Neural progenitor cell (in vitro differentiated cells): ENCODE measurements at places on chromosomes 3 and 15.
A peak's percentile ranks its signal among the peaks of the same experiment; 100 is the strongest.

GRCh38 chr3:34683851-34684250 is 885.4 kb downstream of the PDCD6IP start:
- peak; percentile 79 for DNase-seq

- no peak for DNase-seq
Measured at GRCh38 chr15:72183781-72184164, 13.8 kb downstream of the GRAMD2A start.

- DNase-seq = no peak
Measured at GRCh38 chr3:190444576-190445145, 5.0 kb downstream of the TMEM207 start.

DNA sequence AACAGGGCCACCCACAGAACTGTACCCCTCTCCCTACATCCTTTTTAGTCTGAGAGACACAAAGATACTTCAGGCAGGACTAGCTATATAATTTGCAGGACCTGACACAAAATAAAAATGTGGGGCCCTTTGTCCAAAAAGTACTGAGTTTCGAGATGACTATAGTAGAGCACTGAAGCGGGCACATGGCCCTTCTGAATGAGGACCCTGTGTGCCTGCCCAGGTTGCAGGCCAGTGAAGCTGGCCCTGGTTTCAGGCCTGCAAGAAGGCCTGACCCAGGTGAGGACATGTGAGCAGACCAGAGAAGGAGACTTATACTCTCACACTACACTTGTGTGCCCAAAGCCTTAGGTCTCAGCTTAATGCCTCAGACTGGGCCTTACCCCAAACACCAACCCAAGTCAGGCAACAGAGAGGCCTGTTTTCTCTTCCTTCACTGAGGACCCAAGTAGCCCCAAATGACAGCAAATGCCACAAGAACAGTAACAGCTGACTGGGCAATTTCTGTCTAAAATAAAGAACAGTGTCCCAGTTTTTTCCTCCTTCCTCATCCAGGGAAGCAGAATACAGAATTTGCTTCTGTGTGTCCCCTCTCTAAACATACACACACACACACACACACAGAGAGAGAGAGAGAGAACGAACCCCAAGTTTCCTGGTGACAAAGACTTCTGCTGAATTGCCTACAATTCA is 100.9 kb upstream of the ARHGEF3 start:
- DNase-seq = no peak

GRCh38 chr3:66860771-66861170 is 137.3 kb upstream of the KBTBD8 start:
- no peak for DNase-seq

DNA sequence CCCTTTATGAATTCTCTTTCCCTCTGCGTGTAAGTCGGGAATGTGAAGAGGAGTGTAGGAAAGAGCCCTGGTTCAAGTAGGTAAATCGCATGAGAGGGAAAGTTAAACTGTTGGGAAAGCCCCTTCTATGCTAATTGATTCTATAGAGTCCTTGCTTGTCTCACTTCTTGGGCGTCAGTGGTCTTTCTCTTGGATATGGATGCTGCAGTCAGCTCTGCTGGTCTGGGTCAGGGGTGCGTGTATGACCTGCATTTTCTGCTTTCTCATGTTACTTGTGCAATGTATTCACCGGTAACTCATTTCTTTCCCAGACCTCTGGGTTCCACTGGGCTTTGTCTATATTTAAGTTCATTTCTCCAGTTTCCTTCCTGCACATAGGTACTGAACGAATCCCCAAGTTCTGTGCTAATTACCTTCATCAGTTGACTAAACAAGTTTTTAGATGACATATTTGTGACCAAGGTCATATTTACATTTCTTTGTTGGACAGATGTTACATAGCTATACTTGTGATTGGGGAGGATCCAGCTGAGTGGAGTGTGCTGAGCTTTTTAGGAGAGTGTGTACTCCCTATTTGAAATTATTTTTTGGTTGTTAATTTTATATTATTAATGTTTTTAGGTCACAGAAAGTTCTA is 1.4 kb downstream of the SETD5 start:
- peak; percentile 42 for DNase-seq

DNA sequence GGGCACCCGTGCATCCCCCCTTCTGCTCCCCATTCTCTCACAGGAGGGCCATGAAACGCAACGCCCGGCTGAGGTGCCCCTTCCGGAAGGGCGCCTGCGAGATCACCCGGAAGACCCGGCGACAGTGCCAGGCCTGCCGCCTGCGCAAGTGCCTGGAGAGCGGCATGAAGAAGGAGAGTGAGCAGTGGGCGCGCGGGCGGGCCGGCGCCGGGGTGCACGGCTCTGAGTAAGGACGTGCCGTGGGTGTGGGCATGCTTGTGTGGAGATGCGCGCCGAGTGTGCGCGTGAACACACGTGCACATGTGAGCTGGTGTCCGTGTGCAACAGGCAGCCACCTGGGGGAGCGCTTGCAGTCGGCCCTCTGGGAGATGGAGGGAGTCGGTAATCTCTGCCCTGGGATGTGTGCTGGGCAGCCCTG is 28.1 kb downstream of the NR1I2 start:
- DNase-seq = no peak

- no peak for DNase-seq
Measured at GRCh38 chr15:78272316-78272715, 8.0 kb downstream of the DNAJA4 start.

DNA sequence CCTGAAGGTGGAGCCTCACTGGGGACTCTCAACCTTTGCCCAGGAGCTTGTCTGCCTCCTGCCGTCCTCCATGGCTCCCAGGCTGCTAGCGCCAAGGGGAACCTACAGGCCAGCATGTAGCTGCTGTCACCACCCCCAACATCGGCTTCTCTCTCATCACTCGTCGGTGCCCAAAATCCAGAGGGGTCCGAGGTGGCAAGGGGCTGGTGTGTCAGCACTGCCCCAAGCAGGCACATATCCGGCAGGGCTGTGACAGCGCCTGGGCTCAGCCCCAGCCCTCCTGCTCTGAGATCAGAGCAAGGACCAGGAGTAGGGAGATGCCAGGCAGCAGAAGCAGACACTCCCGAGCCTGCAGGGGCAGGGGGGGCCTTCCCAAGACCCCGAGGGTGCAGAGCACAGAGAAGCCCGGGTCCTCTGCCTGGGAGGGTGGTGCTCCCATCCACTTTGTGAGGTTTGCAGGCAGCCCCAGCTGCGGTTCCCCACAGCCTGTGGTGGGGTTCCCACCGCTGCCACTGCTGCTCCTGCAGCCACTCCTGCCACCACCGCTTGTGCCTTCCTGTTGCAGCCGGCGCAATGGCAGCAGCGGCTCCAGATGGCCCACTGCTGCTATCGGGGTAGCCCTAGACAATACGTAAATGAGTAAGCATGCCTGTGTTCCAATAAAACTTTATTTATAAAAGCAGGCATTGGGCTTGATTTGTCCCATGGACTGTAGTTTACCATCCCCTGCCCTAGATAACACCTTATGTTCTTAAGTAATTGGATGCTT is 451.0 kb downstream of the EPHA6 start:
- DNase-seq = no peak

- no peak for DNase-seq
Measured at GRCh38 chr3:108780235-108780634, 23.0 kb upstream of the RETNLB start.

- DNase-seq = no peak
Measured at GRCh38 chr15:60941448-60941847, 287.7 kb downstream of the RORA start.
